ENCODE measurements at places on chromosomes 2 and 18. TPM values are rescaled to one million over a fixed set of nuclear protein-coding genes. Genes with fewer than 3 reads are reported as not detected.

DNA sequence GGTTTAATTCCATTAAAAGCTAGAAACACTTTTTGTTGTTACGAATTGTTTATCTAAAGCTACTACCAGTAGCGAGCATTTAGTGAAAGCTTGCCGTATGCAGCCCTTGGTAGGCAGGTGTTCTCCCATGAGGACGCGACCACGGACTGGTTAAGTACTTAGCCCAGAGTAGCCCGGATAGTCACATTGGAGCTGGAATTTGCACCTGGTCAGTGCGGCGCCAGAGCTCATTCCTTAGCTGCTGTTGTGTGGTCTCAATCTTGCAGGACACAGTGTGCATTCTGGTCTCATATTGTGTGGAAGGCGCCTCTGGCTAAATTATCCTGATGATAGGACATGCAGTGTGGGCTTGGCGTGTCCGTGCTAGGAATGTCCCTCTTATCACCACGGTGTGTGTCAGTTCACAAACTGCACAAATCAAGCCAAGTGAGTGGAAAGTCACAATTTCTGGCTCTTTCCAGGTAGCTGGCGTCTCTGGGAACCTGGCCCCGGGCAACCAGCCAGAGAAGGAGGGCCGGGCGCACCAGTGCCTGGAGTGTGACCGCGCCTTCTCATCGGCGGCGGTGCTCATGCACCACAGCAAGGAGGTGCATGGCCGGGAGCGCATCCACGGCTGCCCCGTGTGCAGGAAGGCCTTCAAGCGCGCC is 133.3 kb downstream of the ZNF236 start:
- DNase-seq, result no peak

GRCh38 chr18:77676910-77677309 is 427.3 kb downstream of the GALR1 start:
- no peak for DNase-seq

DNA sequence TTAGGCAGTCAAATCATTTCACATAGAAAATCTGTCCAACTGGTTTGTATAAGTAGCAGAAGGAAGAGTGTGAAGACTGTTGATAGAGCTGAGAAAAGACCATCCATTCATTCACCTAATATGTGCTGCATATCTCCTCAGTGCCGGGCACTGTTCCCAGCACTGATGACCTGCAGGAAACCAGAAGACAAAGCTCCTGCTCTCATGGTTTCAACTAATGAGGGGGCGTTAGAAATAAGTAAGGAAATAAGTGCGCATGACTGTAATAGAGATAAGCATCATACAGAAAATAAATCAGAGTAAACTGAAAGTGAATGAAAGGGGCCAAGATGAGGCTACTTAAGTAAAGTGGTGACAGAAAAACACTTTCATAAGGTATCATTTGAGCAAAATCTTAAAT is 427.5 kb upstream of the CDH20 start:
- no peak for DNase-seq

The DPP4 gene
- total RNA-seq, result not detected

All from SK-MEL-5 (cell line).